ENCODE measurements at places on chromosomes 7 and 10.

- no peak for DNase-seq
Observed at GRCh38 chr10:12327074-12327473, 22.3 kb upstream of the CAMK1D start.

DNA sequence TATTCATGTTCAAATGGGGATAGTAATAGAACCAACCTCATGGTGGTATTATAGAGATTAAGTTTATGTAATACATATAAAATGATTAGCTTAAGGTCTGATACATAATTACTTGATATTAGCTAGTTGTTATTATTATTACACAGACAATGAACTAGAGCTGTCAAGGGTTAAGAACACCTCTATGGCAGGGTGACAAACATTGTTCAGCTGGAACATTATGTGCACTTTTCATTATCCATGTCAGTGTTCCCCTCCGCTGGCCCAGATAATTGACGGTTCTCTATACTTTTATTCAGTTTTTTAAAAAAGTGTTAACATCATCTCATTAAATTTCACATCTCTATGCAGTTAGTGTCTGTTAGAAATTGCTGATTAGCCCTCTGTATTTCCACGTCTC, 142.1 kb downstream of the CDK14 start:
- DNase-seq: no peak

GRCh38 chr10:37436357-37436756, 311.0 kb downstream of the ANKRD30A start:
- DNase-seq: no peak

DNA sequence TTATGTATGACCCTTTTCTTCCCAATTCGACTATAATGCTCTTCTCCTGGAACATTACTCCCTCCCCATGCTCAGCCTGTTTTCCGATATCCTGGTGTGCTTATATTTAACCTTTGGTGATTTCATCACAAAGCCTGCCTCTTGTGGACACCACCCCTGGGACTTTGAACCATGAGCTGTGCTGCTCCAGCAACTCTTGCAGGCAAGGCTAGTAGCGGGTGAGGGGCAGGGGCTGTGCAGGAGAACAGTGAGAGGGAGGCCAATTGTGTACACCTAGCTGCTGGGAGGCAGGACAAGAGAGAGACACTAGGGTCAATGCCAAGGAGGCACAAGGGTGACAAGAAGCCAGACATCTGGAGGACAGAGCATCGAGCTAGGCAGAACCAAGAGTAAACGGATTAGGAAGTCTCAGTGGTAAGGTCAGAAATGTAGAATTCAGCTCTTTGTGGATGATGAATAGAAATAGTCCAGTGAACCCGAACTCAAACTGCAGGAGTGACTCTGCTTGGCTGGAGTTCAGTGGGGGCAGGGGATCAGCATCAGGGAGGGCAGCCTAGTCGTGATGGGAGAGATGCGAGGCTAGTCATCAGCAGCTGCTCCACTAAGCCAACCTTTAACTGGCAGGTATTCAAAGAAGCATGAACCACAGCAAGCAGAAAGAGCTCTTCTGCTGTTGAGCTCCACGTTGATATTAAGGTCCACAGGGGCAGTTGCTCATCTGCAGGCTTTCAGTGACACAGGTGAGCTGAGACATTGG, 31.0 kb upstream of the MKI67 start:
- no peak for DNase-seq

DNA sequence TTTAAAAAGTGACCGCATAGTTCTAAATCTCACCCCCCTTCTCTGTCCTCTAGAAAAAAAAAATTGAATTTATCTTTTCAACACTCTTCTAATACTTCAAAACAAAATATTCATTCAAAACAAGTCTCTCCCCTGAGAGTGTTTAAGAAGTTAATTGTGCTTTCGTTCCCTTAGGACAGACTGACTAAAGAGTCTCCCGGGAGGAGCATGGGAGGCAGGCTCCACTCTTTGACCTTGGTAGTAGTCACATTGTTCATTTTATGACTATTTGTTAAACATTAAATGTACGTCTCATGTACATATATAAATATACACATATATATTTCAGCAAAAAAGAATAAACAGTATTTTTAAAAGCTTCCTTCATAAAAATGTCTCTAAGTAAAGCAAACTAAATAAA, 35.3 kb upstream of the SPOCK2 start:
- DNase-seq: no peak

DNA sequence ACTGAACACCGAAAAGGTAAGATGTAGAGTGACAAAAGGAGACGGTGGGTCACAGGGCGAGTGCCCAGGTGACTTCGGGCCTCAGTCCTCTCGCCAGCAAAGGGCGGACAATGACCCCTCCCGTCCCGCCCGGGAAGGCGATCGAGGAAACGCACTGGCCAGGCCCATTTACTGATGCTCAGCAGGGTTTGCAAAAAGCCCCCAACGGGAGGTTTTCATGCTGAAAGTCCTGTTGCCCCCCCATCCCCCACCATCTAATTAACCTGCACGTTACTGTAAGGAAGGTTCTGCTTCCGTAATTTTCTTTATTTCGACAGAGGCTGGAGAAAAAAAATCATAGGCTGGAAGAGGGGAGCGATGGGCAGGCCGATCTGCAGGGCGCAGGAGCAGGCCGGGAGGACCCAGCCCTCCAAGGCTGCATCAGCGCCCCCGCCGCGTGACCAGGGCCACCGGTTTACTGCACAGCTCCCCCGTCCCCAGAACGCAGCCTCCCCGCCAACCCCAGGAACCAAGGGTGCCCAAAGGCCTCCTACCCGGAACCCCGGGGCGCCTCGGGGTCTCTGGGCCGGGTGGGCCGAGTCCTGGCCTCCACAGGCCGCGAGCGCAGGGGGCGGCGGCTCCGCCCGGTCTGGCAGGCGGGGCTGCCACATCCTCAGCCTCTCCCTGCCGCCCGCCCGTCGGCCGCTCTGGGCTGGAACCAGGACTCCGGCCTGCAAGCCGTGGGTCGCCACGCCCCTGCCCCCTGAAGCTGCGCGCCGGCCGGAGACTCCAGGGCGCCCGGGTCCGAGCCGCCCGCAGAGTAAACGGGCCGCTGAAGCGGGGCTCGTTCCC, 613 bp downstream of the OAT start:
- peak; percentile 52 for DNase-seq

- DNase-seq: peak; percentile 54
Observed at GRCh38 chr7:114554781-114555537, 140.3 kb downstream of the FOXP2 start.

GRCh38 chr10:5545011-5545410, 20.2 kb downstream of the CALML3 start:
- DNase-seq: no peak

GRCh38 chr7:17355050-17355449, 56.6 kb downstream of the AHR start:
- DNase-seq: no peak

DNA sequence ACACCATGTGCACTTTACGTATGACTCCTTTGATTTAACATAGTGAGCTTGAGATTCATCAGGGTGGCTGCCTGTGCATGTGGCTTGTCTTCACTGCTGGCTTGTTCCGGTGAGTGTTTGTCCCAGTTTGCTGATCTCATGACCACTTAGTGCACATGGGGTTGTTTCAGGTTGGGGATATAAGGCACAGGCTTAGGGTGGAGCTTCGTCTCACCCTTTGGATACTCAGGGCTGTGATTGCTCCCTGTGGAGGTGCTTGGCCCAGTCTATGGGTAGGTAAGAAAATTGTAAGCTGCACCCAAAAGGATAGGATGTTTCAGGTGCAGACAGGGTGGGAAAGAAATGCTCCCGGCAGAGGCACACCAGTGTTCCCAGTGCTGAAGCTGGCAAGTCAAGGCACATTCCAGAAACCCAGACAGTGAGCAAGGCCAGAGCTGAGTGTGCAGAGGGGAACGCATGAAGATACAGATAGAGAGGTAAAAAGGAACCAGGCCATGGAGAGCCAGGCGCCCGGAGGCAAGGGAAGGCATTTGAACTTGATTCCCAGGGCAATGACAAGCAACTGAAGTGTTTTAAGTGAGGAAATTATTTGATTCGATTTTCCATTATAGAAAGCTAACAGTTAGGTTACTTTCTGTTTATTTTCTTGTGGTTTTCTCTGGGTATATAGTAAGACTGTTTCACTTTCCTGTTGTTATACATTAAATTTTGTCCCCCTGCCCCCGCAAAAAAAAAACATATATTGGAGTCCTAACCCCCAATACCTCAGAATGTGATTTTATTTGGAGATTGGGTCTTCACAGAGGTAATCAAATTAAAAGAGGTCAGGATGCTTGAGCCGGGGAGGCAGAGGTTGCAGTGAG, 289.8 kb upstream of the KLF6 start:
- no peak for DNase-seq

DNA sequence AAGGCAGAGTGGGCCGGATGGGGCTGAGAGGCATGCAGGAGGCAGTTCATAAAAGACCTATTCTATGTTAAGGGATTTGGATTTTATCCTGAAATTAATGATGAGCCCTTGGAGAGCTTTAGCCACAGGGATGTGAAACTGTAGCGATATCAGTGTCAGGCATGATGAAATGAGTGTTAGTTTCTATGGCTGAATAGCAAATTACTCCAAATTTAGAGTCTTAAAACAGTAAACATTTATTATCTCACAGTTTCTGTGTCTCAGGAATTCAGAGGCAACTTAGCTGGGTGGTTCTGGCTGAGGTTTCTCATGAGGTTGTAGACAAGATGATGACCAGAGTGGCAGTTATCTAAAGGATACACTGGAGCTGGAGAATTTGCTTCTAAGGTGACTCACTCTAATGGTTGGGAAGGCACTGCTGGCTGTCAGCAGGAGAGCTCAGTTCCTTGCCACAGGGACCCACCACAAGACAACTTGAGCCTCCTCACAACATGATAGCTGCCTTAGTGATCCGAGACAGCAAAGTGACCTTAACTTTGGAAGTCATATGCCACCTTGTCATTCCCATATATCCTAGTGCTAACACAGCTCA, 36.7 kb upstream of the SFTPD start:
- peak; percentile 35 for DNase-seq

DNA sequence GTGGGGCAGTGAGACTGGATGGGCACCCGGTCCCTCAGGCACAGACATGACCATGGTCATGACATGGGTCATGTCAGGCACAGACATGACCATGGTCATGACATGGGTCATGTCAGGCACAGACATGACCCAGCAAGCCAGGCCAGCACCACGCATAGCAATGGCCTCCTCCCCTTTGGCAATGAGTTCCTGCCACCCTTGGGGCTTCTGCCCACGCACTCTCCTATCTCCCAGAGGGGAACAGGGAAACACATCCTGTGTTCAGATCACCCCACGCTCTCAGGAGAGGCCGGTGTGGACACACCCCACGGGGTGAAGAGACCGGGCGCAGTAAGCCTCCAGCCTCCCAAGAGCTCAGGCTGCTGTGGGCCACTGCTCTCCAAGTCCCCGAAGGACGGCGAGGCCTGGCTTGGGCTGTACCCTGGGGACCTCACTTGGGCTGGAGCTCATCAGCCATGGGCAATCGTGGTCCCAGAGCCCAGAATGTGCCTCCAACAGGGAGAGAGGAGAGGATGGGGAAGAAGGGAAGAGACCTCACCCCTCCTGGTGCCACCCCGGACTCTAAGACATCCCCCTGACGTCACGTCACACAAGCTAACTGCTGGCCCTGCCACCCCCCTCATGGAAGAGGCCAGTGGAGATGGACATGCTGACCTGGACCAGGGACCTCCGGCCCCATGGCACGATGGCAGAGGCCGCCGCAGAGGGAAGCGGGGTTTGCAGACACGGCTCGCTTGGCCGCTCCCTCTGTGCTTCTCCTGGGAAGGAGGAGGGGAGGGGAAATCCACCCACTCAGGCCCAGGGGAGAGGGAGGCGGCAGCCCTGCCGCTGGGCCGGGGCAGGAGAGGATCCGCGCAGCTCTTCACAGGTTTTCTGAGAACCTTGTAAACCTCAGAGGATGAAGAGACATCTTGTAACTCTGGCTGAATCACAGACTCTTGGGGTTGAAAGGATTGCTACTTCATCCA, 269.6 kb downstream of the ELFN1 start:
- peak; percentile 17 for DNase-seq

DNA sequence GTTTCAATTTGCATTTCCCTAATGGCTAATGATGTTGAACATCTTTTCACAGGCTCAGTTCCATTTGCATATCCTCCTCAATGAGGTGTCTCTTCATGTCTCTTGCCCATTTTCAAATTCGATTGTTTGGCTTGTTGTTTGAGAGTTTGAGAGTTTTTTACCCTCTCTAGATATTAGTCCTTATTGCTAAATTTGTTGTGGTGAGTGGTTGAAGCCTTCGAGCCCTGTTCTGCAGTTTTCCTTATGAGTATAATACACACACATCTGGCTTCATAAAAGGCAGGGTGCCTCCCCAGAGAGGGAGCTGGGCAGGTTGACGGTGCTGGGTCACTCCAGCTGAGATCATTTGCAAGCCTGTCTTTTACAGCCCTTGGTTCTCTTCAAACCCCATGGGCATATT, 65.1 kb downstream of the RGS10 start:
- DNase-seq: no peak

GRCh38 chr7:27430105-27430504, 187.5 kb downstream of the EVX1 start:
- DNase-seq: no peak

- DNase-seq: no peak
Observed at GRCh38 chr7:139560678-139561077, 37.2 kb downstream of the CLEC2L start.

DNA sequence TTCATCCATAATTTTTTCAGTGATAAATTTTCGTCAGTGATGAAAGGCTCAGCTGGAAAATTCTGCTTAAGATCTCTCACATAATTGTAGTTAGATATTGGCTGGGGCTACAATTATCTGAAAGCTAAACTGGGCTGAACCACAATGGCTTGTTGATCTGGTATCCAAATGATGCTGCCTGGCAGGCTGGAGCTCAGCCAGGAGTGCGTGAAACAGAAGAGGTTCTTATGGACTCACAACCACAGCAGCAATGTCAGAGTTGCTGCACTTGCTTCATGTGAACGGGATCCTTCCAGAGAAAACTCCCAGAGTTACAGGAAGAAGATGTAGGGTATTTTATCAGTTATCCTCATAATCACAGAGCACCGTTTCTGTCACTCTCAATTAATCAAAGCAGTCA, 533.2 kb upstream of the POM121L12 start:
- DNase-seq: no peak

- DNase-seq: no peak
Observed at GRCh38 chr10:34454590-34455261, 360.4 kb downstream of the PARD3 start.

DNA sequence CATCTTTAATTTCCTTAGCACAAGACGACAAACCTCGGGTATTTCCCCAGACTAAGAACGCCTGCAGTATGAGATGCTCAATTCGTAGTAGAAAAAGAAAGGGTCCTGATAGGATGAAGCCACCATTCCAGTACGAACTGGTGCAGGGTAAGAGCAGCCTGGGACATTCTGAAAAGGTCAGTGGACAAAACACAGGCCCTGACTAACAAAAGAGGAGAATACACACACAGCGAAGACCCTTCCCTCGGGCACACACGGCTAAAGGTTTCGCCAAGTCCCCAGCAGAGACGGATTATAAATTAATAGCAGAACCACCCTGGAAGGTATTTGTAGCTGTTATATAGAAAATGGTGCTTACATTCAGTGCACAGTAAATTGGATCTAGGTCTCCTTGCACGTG, 137.6 kb downstream of the SKIDA1 start:
- DNase-seq: no peak

- no peak for DNase-seq
Observed at GRCh38 chr7:67301667-67302066, 305.0 kb downstream of the TYW1 start.

Data from fibroblast of skin of right biceps (primary cell).